Esophagus mucosa (tissue), 1 donor: ENCODE measurements at places on chromosomes 3 and 15.

- no peak for ATAC-seq
These were observed 72.5 kb upstream of the TSC22D2 start for GRCh38 chr3:150335631-150336030.

DNA sequence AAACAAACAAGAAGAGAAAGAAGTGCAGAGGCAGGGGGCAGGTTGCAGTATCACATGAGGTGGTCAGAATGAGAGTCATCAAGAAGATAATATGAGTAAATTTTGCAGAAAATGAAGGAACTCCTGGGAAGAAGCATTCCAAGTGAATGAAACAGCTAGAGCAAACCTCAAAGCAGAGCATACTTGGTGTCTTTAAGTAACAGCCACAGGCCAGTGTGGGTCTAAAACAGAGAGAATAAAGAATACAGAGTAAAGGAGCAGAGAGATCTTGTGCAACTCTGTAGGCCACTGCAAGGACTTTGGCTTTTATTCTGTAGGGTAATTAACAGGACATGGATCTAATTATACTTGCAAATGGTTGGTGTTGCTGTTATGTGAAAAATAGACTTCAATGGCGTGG lies 81.3 kb downstream of the STAC start:
- no peak for ATAC-seq

GRCh38 chr15:90571063-90571541 lies 41.4 kb downstream of the CRTC3 start:
- peak; percentile 87 for ATAC-seq

GRCh38 chr3:174335910-174336309 lies 523.2 kb upstream of the NAALADL2 start:
- no peak for ATAC-seq

DNA sequence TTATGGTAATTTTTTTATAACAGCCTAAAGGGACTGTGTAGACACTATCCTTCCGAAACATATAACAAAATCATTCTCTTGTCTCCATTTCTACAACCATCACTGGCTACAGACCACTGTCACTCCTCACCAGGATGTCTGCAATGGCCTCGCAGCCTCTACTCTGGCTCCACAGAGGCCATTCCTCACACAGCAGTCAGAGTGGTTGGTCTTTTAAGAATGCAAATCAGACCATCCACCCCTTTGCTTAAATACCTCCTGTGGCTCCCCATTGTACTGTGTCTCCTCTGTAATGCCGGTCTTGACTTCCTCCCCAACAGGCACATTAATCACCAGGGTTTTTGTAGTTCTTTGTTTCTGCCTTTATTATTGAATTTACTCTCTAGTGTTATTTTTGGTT lies 344.8 kb downstream of the ERC2 start:
- no peak for ATAC-seq
